ENCODE measurements at places on chromosomes 3 and 15. TPM values are rescaled to one million over a fixed set of nuclear protein-coding genes. Genes with fewer than 3 reads are reported as not detected.
A peak's percentile ranks its signal among the peaks of the same experiment; 100 is the strongest.

- DNase-seq = no peak
These were observed 484 bp downstream of the CNTN4 start for GRCh38 chr3:2099028-2099671.

DNA sequence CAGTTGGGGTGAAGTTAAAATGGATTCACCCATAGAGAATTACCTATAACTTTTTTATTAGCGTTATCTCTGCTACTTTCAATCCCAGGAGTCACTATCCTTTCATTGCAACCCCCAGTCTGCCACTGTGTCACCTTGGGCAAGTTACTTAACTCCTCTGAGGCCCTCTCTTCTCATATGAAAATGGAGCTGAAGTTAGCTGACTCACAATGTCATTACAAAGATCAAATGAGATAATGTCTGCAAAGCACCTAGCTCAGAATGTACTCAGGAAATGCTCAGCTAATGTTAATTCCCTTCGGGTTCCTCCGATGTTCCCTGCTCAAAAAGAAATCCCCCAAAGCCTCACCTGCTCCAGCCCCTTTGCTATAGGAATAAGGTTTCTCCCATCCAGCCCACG is 50.0 kb downstream of the TRIM42 start:
- no peak for DNase-seq

DNA sequence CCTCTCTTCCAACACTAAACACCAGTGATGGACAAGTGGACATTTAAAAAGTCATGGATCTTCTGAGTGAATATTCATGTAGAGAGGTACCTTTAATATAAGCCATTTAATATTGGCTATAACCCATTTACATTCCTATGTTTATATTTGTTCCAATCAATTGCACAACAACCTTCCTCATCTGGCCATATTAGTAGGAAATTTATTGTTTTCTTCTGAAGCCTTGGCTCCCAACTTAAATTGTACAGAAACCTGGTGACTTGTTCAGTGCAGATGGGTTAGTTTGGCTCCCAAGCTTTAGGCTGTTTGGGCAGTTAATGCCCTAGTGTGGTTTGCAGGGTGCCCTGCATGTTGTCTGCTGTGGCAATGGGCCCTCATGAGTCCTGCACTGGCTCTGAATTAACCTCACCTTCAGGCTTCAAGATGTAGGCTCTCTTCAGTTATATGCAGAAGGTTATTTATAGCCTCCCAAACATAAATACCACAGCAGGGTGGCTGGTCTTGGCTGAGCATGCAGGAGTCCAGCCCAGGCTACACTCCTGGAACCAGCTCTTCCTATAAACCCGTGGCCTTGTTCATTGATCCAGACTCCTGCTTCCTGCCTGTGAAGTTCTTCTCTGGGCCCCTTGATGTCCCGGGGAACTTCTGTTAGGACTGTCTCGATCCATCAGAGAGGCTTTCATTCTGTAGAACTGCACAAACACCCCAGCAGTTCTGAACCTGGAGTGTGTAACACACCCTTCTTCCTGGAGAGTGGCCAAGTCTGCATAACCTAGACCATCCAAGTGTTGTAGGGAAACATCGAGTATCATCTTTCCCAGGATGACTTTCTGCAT is 57.0 kb downstream of the DUT start:
- DNase-seq = peak; percentile 75

DNA sequence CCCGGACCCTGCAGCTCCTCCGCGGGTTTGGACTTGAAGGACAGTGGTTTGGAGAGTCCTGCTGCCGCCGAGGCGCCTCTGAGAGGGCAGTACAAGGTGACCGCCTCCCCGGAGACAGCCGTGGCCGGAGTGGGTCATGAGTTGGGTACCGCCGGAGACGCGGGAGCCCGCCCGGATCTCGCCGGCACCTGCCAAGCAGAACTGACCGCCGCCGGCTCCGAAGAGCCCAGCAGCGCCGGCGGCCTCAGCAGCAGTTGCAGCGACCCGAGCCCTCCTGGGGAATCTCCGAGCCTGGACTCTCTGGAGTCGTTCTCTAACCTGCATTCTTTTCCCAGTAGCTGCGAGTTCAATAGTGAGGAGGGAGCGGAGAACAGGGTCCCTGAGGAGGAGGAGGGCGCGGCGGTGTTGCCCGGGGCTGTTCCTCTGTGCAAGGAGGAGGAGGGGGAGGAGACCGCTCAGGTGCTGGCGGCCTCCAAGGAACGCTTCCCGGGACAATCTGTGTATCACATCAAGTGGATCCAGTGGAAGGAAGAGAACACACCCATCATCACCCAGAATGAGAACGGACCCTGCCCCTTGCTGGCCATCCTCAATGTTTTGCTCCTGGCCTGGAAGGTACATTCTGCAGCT is 634 bp downstream of the MINDY2 start:
- DNase-seq = peak; percentile 11

- peak; percentile 65 for DNase-seq
These were observed 66.4 kb upstream of the NR2E3 start for GRCh38 chr15:71743861-71744382.

DNA sequence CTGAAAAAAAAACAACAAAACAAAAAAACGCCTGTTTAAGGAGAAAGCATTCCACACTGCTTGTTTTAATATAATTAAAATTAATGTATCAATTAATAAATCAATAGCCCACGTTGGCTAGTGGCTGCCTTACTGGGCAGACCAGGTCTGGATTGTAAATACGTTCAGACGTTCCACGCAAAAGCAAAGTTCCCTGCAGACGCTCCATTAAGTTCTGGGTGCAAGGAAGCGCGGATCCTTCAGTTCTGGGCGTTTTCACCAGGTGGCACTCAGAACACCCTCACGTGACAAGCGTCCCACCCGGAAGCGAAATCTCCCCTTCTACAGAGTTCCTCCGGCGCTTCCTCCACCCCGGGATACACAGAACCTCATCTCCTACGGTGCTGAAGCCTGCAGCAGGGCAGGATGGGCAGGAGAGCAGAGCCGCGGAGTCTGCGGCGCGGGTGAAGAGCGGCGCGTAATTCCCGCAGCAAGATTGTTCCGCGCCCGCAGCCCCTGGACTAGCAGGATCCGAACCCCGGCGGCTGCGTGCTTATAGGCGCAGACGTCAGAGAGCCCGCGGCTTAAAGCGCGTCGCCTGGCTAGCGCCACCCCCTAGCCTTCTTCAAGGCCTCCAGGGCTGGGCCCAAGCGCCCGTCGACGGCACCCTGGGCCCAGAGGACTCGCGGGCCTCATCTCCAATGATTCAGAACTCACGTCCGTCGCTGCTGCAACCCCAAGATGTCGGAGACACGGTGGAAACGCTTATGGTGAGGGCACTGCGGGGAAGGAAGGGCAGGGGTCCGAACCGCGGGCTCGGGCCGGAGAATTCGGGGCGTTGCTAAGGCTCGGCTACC is at the start of gene SLC25A38:
Gene SLC25A38 (plus strand): TSS at position 326 of the 836 bp plus-strand sequence. CDS start 355 bp downstream, at position 681.
- peak; percentile 85 for DNase-seq

- DNase-seq = peak; percentile 53
These were observed 319 bp downstream of the LNP1 start for GRCh38 chr3:100401674-100402041.

- no peak for DNase-seq
These were observed 276.4 kb downstream of the FAM43A start for GRCh38 chr3:194962056-194962455.

GRCh38 chr3:28907616-28908015 is 373.3 kb upstream of the RBMS3 start:
- DNase-seq = no peak

- peak; percentile 1 for DNase-seq
These were observed 92.6 kb upstream of the CCDC54 start for GRCh38 chr3:107284612-107285011.

GRCh38 chr3:130758624-130759369 is 12.2 kb upstream of the PIK3R4 start:
- no peak for DNase-seq

DNA sequence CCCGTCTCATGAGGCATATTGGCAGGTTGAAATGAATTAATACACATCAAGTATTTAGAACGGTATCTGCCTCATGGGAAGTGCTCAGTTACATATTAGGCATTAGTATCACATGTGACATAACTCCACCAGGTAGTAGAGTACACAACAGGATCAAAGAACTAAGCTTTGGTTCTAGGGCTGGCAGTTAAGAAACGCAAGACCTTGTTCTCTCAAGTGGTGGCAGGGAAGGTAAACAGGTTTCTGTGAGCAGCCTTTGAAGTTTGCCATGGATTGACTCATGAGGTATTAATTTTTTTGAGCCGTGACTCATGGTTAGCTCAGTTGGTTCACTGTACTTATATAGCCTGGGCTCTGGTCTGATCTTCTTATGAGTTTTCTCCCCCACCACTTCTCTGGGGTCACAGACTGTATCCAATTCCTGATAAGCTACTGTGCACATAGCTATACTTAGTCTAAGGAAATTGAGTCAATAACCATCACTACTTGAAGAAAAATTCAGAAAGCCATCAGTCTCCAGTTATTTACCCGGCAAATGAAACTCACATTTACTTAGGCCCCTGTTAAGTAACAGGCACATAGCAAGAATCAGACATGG is 155.6 kb upstream of the STT3B start:
- peak; percentile 69 for DNase-seq

DNA sequence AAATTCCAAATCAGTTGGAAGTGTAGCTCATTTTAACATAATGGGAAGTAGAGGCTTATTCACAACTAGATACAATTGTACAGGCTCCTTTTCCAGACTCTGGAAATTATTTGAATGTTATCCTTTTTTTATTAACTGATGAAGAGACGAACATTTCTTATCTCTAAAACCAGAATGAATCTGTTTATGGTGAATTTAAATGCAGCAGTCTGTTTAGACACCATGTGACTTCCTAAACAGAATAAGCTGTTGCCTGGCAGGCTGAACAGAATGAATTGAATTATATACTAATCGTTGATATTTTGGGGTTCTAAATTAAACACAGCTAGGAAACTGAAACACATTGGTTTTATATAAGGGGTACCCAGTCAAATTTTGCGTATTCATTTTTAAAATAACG is 4.0 kb downstream of the SEC61A1 start:
- no peak for DNase-seq

GRCh38 chr15:69767191-69767590 is 314.6 kb downstream of the RPLP1 start:
- DNase-seq = no peak

DNA sequence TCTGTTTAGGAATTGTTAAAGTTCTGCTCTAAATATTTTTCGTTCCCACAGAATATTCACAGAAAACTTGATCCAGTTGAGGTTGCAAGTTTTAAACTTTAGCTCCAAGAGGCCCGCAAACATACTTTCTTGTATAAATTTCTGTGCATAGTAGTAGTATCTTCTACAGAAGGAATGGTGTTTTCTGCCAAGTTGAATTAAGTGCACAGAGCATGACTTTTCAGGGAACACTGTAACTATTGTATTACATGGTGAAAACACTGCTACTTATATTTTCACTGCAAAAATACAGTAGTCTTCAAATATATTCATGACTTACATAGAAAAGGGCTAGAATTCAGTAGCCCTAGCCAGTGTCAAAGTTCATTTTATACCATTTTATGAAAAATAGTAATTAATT is 67.0 kb downstream of the SUCNR1 start:
- DNase-seq = no peak

DNA sequence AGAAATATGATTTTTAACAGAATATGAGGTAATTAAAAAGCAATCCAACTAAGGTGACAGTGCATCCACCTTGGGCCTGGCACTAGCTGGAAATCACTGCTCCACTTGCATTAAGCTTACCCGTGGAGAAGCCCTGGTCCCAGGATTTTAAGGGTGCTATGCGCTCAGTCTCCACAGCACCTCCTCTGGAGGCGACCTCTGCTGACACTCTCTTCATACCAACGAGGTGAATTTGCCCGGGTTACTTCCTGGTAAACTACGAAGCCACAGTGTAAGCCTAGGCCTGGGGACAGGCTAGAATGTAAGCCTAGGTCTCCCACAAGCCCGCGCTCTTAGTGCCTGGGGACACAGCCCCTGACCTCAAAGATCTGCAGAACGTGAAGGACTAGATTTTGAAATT is 793 bp downstream of the APOD start:
- no peak for DNase-seq

- DNase-seq = no peak
These were observed 91.3 kb downstream of the UACA start for GRCh38 chr15:70672081-70672480.

Gene SV2B
- total RNA-seq = not detected

Gene ACAA1
- total RNA-seq = 40.9 TPM

Gene CHST13
- total RNA-seq = not detected

Gene DPPA2
- not detected for total RNA-seq
